Muscle of leg (tissue), 16 donors: ENCODE measurements at places on chromosomes 12 and 14.

- DNase-seq: peak; percentile 79
Measured at GRCh38 chr12:124734224-124734788, 129.4 kb downstream of the SCARB1 start.

GRCh38 chr14:103382376-103382775, 2.8 kb upstream of the MARK3 start:
- DNase-seq: no peak

GRCh38 chr14:50062438-50063085, 53.8 kb downstream of the VCPKMT start:
- peak; percentile 29 for DNase-seq

DNA sequence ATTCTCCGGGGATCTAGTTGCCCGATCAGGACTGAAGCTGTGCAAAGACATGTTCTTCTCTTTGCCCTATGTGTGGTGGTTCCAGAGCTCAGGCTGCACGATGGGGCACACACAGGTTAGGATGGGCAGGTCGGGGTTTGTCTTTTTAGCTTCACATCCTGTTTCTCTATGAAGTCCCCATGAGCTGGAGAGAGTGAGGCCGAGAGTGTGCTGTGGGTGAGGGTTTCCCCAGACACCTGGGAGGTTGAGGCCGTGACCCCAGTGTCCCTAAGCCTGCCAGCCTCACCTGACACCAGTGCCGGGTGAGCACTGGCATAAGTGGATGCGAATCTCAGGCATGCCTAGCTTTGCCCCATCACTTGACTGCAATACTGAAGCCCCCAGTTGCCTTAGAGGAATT, 32.9 kb upstream of the IGF1 start:
- DNase-seq: no peak

- no peak for DNase-seq
Measured at GRCh38 chr12:111359914-111360276, 9.0 kb downstream of the PHETA1 start.

- no peak for DNase-seq
Measured at GRCh38 chr14:106586098-106586704, 1059.8 kb downstream of the TMEM121 start.

GRCh38 chr12:15899282-15899870, 11.8 kb upstream of the DERA start:
- no peak for DNase-seq

GRCh38 chr12:3214526-3215365, 137.6 kb downstream of the TSPAN9 start:
- no peak for DNase-seq
